ENCODE measurements at places on chromosomes 5 and 9. TPM values are rescaled to one million over a fixed set of nuclear protein-coding genes. Genes with fewer than 3 reads are reported as not detected.
A peak's percentile ranks its signal among the peaks of the same experiment; 100 is the strongest.

The SVEP1 gene
- total RNA-seq, result 0.05 TPM

- H3K27me3 ChIP-seq, result no peaks in the 10 kb centered on the region
- H3K4me1 ChIP-seq, result no peaks in the 10 kb centered on the region
- no peak overlapping the region for H3K27ac ChIP-seq
- no peak for DNase-seq
- H3K36me3 ChIP-seq, result no peaks in the 10 kb centered on the region
- H3K4me3 ChIP-seq, result no peak overlapping the region
Measured at GRCh38 chr5:73482383-73483136, 15.7 kb upstream of the BTF3 start.

GRCh38 chr9:137972988-137973470, 95.4 kb downstream of the CACNA1B start:
- H3K27me3 ChIP-seq, result no peaks in the 10 kb centered on the region
- no peak overlapping the region for H3K27ac ChIP-seq
- H3K36me3 ChIP-seq, result no peaks in the 10 kb centered on the region

DNA sequence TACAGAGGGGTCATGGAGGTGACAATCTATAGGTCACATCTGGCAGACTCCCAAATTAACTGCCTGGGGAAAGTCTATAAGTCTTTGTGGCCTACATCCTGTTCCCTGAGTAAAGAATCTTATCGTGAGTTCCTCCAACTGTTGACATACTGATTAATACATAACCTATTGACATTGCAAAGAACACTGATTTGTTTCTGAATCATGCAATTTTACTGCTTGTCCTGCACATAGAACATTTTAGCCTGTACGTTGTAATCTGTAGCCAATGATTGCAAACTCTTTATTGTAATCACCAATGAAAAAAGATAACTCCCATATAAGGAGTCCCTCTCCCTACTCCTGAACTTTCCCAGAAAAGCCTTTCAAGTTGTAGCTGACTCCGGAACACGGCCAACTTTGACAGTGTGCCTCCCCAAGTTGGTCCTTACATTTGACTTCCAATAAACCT, 18.8 kb upstream of the OR2K2 start:
- H3K4me1 ChIP-seq, result peaks cover 4% of the 10 kb centered on the region
- no peak for DNase-seq
- no peaks in the 10 kb centered on the region for H3K36me3 ChIP-seq
- no peaks in the 10 kb centered on the region for H3K27me3 ChIP-seq
- H3K27ac ChIP-seq, result no peak overlapping the region
- no peak overlapping the region for H3K4me3 ChIP-seq

GRCh38 chr5:160369990-160370712, at the start of gene C1QTNF2:
Gene C1QTNF2, minus strand, starts transcription at chr5:160370626. Its CDS starts 15,615 bp downstream, at chr5:160355011.
- no peaks in the 10 kb centered on the region for H3K4me1 ChIP-seq
- H3K36me3 ChIP-seq, result no peaks in the 10 kb centered on the region
- DNase-seq, result no peak

GRCh38 chr9:129606161-129607026, 14.5 kb downstream of the C9orf50 start:
- DNase-seq, result no peak
- peak overlapping the region; percentile 63 for H3K27ac ChIP-seq
- no peaks in the 10 kb centered on the region for H3K36me3 ChIP-seq
- H3K27me3 ChIP-seq, result no peaks in the 10 kb centered on the region
- H3K4me1 ChIP-seq, result peaks cover 17% of the 10 kb centered on the region

GRCh38 chr5:168580227-168580508, 1.0 kb upstream of the PANK3 start:
- peaks cover 2% of the 10 kb centered on the region for H3K36me3 ChIP-seq
- no peaks in the 10 kb centered on the region for H3K27me3 ChIP-seq
- no peak for DNase-seq
- peak overlapping the region; percentile 76 for H3K4me3 ChIP-seq
- H3K27ac ChIP-seq, result peak overlapping the region; percentile 98
- H3K4me1 ChIP-seq, result peaks cover 17% of the 10 kb centered on the region

The HAPLN1 gene
- total RNA-seq, result 0.13 TPM

The HTR4 gene
- not detected for total RNA-seq

GRCh38 chr5:153066281-153066680, 424.2 kb upstream of the GRIA1 start:
- H3K4me1 ChIP-seq, result no peaks in the 10 kb centered on the region
- H3K27me3 ChIP-seq, result no peaks in the 10 kb centered on the region
- no peak overlapping the region for H3K4me3 ChIP-seq
- H3K27ac ChIP-seq, result no peak overlapping the region
- H3K36me3 ChIP-seq, result no peaks in the 10 kb centered on the region

- DNase-seq, result no peak
- no peaks in the 10 kb centered on the region for H3K36me3 ChIP-seq
- H3K4me1 ChIP-seq, result no peaks in the 10 kb centered on the region
- H3K27me3 ChIP-seq, result no peaks in the 10 kb centered on the region
- H3K27ac ChIP-seq, result no peak overlapping the region
- H3K4me3 ChIP-seq, result no peak overlapping the region
Measured at GRCh38 chr9:130530938-130531337, 48.4 kb upstream of the FUBP3 start.

DNA sequence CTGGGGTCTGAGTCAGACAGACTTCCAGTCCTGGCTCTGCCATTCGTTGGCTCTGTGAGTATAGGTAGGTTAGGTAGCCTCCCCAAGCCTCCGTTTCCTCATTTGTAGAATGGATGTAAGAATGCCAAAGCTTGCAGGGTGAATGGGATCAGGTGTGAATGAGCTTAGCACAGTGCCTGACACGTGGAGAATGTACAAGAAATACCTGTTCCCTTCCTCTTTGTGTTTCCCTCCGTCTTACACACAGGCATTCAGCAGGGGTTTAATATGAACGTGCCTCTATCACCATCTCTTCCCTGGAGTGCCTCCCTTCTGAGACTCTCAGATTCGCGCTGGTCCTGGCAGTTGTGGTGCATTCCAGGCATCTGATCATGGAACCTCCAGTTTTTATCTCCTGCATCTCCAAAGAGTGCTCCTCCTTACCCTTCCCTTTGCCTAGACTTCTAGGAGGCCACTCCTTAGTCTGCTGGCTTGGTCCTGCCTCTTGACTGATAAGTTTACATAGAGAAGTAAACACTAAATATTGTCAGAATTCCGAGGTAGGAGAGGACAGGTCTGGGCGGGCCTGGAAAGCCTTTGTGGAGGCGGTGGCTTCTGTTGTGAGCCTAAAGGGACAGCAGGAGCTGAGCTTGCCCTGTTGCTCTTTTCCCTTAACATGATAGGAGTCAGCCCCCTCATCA, 199.4 kb downstream of the AOPEP start:
- DNase-seq, result no peak
- H3K4me1 ChIP-seq, result peaks cover 48% of the 10 kb centered on the region
- no peaks in the 10 kb centered on the region for H3K27me3 ChIP-seq
- H3K27ac ChIP-seq, result peak overlapping the region; percentile 98

The TLR4 gene
- total RNA-seq, result 0.33 TPM

DNA sequence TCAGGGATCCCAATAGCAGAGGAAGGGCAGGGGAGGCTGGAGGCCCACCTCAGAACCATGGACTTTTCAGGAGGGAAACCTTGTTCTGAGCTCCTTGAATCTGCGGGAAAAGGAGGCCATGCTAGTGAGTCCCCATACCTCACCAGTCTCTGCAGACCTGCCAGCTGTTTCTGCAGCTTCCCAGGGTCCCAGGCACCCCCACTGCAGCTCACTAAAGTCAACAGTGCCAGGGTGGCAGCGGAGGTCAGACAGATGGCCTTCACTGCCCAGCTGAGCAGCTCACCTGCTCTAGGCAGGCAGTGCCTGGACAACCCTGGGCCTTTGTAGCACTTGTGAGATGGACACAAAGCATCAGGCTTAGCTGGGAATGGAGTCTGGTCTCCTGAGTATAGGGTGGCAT, 4.4 kb upstream of the SLC27A4 start:
- no peak overlapping the region for H3K4me3 ChIP-seq
- H3K27ac ChIP-seq, result no peak overlapping the region
- H3K4me1 ChIP-seq, result no peaks in the 10 kb centered on the region

The TEX48 gene
- not detected for total RNA-seq

The WHRN gene
- total RNA-seq, result 18.0 TPM

DNA sequence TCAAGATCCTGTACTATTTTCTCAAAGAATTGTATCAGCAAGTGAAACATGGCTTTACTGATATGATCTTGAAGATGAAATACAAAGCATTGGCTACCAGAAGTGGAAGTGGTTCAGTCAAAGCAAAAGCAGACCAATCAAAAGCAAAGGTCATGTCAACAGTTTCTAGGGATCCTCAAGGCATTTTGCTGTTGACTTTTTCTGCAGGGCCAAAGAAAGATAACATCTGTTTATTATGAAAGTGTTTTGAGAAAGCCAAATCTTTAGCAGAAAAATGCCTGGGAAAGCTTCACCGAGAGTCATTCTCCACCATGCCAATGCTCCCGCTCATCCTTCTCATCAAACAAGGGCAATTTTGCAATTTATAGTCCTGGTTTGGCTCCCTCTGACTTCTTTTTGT, 90.3 kb upstream of the ACO1 start:
- no peaks in the 10 kb centered on the region for H3K4me1 ChIP-seq
- no peak for DNase-seq
- no peak overlapping the region for H3K27ac ChIP-seq
- no peaks in the 10 kb centered on the region for H3K27me3 ChIP-seq
- H3K4me3 ChIP-seq, result no peak overlapping the region

GRCh38 chr9:111074395-111074794, 36.1 kb upstream of the LPAR1 start:
- no peak overlapping the region for H3K27ac ChIP-seq
- no peaks in the 10 kb centered on the region for H3K27me3 ChIP-seq
- H3K4me3 ChIP-seq, result no peak overlapping the region
- no peaks in the 10 kb centered on the region for H3K4me1 ChIP-seq
- H3K36me3 ChIP-seq, result no peaks in the 10 kb centered on the region

- no peak overlapping the region for H3K27ac ChIP-seq
- H3K27me3 ChIP-seq, result no peaks in the 10 kb centered on the region
- H3K4me1 ChIP-seq, result no peaks in the 10 kb centered on the region
- no peak overlapping the region for H3K4me3 ChIP-seq
- H3K36me3 ChIP-seq, result no peaks in the 10 kb centered on the region
Measured at GRCh38 chr9:96884443-96884842, 30.1 kb upstream of the ZNF782 start.

DNA sequence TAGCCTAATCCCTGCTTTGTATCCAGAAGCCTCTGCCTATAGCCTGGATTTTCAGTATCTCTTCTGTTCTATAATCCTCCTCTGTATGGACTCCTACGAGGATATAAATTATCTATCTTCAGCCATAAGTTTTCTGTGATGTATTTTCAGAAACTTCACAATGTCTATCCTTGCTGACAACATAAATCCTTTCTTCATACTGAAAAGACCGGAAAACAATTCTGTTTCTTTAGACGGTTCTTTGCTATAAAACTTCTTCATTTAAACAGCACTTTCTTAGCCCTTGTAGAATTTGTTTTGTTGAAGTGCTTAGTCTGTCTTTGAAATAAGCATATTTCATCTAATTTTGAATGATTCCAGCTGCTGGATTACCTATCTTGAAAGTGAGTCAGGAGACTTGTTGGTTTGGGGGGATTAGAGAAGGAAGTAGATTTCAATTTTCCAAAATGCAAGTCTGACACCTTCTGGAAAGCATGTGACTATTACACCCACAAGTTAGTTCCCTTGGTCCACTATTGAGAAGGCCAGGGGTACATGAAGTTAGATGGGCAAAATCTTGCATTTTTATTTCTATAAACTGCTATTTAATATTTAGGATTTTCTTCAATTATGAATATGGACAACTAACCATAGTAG, 96.3 kb upstream of the RANBP3L start:
- no peak for DNase-seq
- no peak overlapping the region for H3K27ac ChIP-seq
- no peaks in the 10 kb centered on the region for H3K27me3 ChIP-seq

- no peaks in the 10 kb centered on the region for H3K36me3 ChIP-seq
- H3K4me3 ChIP-seq, result no peak overlapping the region
- H3K27ac ChIP-seq, result no peak overlapping the region
- no peaks in the 10 kb centered on the region for H3K4me1 ChIP-seq
- DNase-seq, result no peak
Measured at GRCh38 chr5:140391312-140391711, 10.3 kb upstream of the ANKHD1 start.

All from Panc1 (cell line).